Iris pigment epithelial cell (primary cell): ENCODE measurements at places on chromosomes 13 and 19.

- DNase-seq = peak; percentile 57
Measured at GRCh38 chr19:49672131-49672919, 4.7 kb upstream of the PRMT1 start.

DNA sequence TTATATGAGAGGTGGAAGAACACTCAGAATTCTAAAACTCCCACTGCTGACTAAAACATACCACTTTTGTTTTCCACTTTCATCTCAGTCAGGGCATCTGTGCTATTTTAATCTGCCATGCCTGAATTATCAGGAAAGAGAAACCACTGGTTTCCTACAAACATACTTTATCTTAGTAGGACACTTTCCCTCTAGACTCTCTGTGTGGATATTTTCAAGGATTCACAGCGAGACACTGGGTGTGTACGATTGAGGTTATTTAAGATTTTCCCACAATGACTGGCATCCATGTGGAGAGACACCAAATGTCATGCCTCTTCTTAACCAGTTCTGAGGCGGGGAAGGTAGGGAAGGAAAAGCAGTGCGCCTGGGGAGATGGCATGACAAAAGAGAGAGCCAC lies 212.2 kb downstream of the ENOX1 start:
- no peak for DNase-seq

- DNase-seq = no peak
Measured at GRCh38 chr13:113454936-113455335, 1.6 kb upstream of the ADPRHL1 start.

GRCh38 chr13:111422348-111422747 lies 101.9 kb downstream of the TEX29 start:
- no peak for DNase-seq

- no peak for DNase-seq
Measured at GRCh38 chr19:28482221-28482620, 730.7 kb downstream of the UQCRFS1 start.

GRCh38 chr19:19502808-19503602 lies 12.3 kb downstream of the TSSK6 start:
- DNase-seq = no peak

- DNase-seq = no peak
Measured at GRCh38 chr13:53004573-53004972, 24.0 kb upstream of the OLFM4 start.

- DNase-seq = no peak
Measured at GRCh38 chr19:20271215-20271926, 104.4 kb downstream of the ZNF486 start.

GRCh38 chr19:7668842-7669241 lies at the start of gene RETN:
Gene RETN (plus strand): TSS chr19:7669049. CDS start chr19:7669327, 278 bp downstream.
- no peak for DNase-seq

GRCh38 chr19:40707615-40708014 lies 9.1 kb downstream of the COQ8B start:
- DNase-seq = no peak

DNA sequence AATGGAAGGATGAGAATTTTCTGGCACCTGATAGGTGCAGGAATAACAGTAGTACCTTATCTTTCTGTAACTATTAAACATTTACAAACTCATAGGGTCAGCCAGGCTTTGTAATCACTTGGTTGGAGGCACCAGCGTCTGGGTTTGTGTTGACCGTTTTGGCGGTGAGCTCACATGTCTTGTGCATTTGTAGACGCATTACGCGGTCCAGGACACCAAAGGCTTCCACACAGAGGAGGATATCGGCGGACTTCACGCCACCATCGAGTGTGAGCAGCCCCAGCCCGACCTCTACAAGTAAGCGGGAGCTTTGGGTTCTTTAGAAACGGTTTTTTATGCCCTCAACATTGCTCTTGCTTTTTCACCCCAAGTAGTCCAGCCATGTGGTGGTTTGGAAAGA lies 129.3 kb downstream of the ATP11A start:
- no peak for DNase-seq

- peak; percentile 39 for DNase-seq
Measured at GRCh38 chr19:11067356-11068113, 21.7 kb upstream of the LDLR start.

- peak; percentile 84 for DNase-seq
Measured at GRCh38 chr13:110340812-110341444, 33.8 kb downstream of the COL4A2 start.

- no peak for DNase-seq
Measured at GRCh38 chr19:33818411-33818810, 21.7 kb downstream of the KCTD15 start.

DNA sequence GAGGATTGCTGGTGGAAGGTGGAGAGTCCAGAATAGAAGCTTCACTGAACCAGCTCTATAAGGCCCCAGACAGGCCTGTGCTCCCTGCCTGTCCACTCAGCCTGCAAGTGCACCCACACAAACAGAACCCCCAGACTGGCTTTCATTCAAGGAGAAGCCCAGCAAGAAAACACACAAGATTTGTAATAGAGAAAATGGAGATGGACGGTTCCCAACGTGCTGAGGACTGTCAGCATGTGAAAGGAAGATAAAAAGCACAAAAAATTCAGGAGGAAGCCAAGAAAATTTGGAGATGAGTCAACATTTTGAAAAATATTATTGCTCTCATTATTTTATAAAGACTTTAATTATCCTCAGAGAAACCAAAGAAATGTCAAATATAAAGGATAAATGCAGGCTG lies 218.2 kb upstream of the SLC10A2 start:
- no peak for DNase-seq

GRCh38 chr13:20968745-20969144 lies 66.2 kb upstream of the XPO4 start:
- no peak for DNase-seq

GRCh38 chr13:26225896-26226617 lies 3.9 kb upstream of the RNF6 start:
- DNase-seq = no peak

DNA sequence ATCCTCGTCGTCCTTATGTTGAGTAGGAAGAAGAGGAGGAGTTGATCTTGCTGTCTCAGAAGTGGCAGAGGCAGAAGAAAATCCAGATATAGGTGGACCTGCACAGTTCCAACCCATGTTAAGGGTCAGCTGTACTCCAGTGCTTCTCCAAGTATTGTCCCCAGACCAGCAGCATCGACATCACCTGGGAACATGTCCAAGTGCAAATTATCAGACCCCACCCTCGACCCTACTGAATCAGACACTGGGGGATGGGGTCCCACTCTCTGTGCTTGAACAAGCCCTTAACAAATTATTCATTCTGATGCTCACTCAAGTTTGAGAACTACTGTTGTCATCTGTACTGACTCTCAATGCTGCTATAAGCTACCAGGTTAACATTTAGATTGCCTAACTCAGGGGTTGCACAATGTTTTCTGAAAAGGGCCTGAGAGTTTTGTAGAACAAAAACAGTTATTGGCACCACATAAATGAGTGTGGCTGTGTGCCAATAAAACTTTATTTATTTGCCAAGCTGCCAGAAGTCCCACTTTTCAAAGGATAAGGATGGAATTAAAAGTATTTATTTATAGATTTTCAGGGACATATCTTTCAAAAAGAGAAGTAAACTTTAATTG lies 226.7 kb upstream of the IPO5 start:
- peak; percentile 64 for DNase-seq

- no peak for DNase-seq
Measured at GRCh38 chr19:49558591-49558990, 21.8 kb downstream of the NOSIP start.

DNA sequence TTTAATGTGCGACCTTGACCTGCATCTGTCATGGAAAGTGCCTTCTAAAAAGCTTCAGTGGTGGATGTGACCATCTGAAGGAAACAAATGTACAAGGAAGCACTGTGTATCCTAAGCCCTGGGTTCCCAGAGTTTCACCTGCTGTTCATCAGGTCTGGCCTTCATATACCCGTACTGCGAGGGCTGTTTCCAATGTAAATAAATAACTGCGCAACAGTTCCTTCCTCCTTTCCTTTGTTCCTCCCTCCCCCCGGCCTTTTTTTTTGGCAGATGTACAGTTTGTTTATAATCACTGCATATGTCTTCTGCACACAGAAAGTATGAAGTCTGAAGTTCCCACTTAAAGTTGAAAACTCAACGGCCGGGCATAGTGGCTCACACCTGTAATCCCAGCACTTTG lies 5.2 kb downstream of the FAAP24 start:
- DNase-seq = peak; percentile 34

- no peak for DNase-seq
Measured at GRCh38 chr19:15666186-15666585, 6.7 kb upstream of the CYP4F12 start.

GRCh38 chr19:48806518-48806817 lies 4.4 kb downstream of the BCAT2 start:
- DNase-seq = peak; percentile 48

GRCh38 chr19:6866741-6867151 lies 20.6 kb upstream of the ADGRE1 start:
- no peak for DNase-seq

GRCh38 chr19:15587663-15588062 lies 27.4 kb upstream of the CYP4F8 start:
- DNase-seq = no peak

DNA sequence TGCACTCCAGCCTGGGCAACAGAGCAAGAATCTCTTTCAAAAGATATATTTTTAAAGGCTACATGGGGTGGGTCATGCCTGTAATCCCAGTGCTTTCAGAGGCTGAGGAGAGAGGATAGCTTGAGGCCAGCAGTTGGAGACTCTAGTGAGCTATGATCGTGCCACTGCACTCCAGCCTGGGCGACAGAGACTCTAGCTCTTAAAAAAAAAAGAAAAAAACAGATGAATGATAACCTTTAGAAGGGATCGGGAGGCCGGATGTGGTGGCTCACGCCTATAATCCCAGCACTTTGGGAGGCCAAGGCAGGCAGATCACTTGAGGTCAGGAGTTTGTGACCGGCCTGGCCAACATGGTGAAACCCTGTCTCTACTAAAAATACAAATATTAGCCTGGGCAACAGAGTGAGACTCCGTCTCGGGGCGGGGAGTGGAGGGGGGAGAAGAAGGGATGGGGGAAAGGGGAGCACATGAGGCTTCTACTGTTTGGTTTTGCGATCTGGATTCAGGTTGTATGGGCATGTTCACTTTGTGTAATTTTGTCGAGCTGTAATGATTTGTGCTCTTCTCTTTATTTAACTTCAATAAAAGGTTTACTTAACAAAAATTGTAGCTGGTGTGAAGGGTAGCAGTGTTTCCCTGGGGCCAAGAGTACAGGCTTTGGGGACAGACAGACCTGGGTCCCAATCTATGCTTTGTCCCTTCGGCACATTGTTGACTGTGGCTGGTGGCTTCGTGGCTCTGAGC lies 1.1 kb upstream of the PSMC4 start:
- no peak for DNase-seq

GRCh38 chr13:34944751-34945150 lies 2.7 kb downstream of the NBEA start:
- no peak for DNase-seq

DNA sequence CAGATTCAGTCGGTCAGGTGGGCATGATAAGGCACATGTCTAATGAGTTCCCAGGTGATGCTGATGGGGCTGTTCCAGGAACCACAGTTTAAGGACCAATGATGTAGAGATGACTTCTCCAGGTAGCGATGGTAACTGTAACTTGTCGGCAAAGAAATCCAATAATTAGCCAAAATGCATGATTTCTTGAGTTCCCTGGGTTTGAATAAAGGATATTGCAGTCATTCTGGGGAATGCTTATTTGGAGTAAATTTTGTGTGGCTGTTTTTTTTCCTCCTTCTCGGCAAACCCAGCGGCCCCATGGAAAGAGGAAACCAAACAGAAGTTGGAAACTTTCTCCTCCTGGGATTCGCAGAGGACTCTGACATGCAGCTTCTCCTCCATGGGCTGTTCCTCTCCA lies at the start of gene OR7C2:
TSS of gene OR7C2 (plus strand) at position 301 of the 400 bp plus-strand sequence. CDS start at position 301, 0 bp downstream.
- DNase-seq = no peak
